ENCODE measurements at places on chromosomes 3 and 15. TPM values are rescaled to one million over a fixed set of nuclear protein-coding genes. Genes with fewer than 3 reads are reported as not detected.

The AADACL2 gene
- not detected for total RNA-seq

The GOLGA6A gene
- total RNA-seq: not detected

The C3orf33 gene
- total RNA-seq: 1.3 TPM

The CSTA gene
- not detected for total RNA-seq

GRCh38 chr3:45486136-45486535 is 97.8 kb downstream of the LARS2 start:
- no peak overlapping the region for H3K27ac ChIP-seq
- H3K27me3 ChIP-seq: no peaks in the 10 kb centered on the region
- no peak for DNase-seq
- peaks cover 42% of the 10 kb centered on the region for H3K36me3 ChIP-seq

DNA sequence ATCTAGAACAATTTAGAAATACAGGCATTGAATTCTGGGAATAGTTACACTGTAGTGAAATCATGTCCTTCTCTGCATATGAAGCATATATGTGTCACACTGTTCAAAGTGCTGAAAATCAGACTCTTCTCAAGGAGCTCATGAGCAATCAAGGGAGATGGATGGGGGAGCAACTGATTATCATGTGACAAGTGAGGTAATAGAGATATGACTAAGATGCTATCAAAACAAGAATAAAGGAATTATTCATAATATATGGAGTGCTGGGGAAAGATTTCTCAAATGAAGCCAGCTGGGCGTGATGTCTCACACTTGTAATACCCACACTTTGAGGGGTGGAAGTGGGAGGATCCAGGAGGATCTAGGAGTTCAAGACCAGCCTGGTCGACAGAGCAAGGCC is 74.9 kb upstream of the CHRNB4 start:
- H3K27me3 ChIP-seq: peaks cover 28% of the 10 kb centered on the region
- peaks cover 2% of the 10 kb centered on the region for H3K36me3 ChIP-seq
- H3K4me1 ChIP-seq: peaks cover 10% of the 10 kb centered on the region
- no peak overlapping the region for H3K4me3 ChIP-seq

GRCh38 chr15:68589053-68589452 is 10.3 kb downstream of the CORO2B start:
- DNase-seq: no peak
- no peak overlapping the region for H3K27ac ChIP-seq
- H3K4me3 ChIP-seq: no peak overlapping the region

DNA sequence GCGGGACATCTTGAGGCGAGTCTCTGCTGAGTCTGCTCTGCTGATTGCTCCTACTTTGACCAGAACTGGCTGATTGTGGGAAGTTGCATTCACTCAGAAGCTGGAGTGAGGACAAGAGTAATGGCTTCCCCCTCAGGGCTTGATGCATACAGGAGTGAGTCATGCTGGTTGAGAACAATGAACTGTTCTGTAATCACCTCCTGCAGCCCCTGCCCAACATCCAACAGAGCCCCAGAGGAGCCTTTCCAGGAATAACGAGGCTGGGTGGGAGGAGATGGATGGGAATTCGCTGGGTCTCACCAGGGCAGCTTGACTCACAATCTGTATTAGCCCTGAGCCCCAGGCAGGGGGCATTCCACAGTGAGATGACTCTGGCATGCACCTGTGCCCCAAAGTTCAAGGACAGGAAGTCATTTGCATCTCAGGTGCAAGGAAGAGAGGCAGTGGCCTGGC is 85.0 kb downstream of the RAB11A start:
- DNase-seq: no peak
- H3K4me3 ChIP-seq: no peak overlapping the region
- H3K27me3 ChIP-seq: peaks cover 22% of the 10 kb centered on the region
- H3K36me3 ChIP-seq: no peaks in the 10 kb centered on the region
